ENCODE measurements at places on chromosomes 3 and 15.

DNA sequence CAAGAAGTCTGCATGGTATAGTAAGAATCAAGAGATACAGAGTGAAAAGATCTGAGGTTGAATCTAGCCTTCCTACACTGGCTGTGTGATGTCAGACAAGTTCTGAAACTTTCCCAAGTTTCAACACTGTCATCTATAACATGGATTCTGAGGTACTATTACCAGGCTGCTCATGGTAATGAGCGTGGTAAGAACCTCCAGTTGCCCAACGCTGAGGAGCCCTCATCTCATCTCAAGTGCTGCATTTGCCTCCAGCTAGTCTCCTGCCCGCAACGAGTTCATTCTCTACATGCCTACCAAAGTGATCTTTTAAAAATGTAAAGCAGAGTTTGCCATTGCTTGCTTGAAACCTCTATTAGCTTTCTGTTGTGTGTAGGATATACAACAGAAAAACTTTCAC, 168.1 kb downstream of the NEK11 start:
- DNase-seq: peak; percentile 1

DNA sequence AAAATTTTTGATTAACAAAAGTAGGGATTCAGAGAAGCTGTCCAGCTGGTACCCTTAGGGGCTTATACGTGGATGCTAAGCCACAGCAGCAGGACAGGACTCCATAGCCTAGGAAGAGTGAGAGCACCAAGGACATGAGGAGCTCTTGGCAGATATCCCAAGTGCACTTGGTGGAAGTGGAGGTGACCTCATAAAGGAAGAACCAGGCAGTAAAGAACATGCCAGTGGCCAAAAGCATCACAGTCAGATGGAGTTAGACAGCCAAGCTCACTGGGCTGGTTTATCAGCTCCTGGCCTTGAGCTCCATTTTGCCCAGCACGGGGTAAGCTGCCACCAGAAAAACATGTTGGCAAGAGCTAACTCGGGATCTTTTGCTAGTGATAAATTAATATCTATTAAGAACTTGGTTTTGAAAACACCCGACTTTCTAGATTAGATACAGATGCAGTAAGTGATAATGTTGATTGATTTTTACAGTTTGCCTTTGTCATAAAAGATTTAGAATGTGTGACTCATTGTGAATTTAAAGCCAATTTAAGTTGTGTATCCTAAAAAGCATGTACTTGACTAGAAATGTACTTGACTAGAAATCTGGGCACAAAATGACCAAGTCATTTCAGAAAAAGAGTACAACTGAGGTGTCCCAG, 108.0 kb downstream of the CMSS1 start:
- no peak for DNase-seq

DNA sequence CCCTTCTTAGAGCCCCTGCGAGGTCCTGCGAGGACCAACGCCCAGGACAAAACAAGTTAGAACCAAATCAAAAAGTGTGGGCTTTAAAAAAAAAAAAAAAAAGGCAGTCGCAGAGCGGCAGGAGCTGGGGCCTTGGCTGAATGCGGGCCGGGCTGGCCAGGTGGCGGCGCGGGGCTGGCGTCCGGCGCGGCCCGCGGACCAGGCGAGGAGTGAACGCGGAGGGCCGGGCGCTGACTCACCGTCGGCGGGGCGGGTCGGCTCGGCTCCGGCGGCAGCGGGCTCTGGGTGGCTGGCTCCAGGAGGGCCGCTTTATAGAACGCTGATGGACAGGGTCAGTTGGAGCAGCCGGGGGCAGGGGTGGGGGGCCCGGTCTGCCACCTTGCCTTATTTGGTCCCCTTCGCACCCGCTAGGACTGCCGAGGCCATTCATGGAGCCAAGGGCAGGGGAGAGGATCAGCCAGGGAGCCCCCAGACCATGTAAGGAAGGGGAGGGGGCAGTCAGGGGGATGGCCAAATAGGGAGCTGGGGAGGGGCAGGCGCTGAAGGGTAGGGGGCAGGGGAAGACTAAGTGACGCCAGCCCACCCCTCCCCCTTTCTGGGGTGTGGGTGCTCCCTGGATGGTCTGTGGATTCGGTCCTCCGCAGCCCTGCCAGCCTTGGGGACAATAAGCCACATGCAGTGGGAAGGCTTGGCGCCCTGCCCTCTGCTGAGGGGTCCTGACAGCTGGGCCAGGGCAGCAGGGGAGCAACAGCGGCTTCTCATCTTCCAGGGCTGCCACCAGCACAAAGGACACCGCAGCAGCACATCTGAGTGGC, at the start of gene ACTC1:
Gene ACTC1 (minus strand): TSS at position 283 of the 815 bp plus-strand sequence. CDS start 741 bp downstream, outside the sequence.
- DNase-seq: no peak

DNA sequence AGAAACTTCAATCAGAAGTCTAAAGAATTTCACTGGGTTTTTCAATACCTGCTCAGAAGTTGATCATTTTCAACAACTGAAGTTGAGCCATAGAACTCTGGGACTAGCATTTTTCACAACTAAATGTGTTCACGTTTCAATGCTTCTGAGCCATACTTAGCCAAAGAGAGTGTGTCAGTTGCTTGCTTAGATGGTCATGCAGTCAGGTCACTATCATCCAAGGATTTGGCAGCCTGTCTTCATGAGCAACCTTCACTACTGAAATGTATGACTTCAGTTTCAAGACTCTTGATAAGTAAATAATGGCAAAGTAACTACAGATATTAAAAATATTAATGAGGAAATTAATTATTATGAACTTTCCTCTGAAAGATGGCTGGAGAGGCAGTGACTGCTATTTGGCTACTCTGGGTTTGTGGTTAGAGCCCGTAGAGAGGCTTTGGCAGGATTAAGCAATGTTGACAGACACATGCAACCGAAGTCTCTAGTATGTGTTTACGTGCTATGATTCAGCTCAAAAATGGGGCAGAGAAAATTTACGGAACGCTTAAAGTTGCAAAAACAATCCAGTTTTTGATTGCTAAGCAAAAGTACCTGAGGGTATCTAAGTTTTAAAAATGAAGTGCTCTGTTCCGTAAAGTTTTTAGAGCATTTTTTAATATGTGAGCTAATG, 133.8 kb downstream of the GMNC start:
- no peak for DNase-seq

DNA sequence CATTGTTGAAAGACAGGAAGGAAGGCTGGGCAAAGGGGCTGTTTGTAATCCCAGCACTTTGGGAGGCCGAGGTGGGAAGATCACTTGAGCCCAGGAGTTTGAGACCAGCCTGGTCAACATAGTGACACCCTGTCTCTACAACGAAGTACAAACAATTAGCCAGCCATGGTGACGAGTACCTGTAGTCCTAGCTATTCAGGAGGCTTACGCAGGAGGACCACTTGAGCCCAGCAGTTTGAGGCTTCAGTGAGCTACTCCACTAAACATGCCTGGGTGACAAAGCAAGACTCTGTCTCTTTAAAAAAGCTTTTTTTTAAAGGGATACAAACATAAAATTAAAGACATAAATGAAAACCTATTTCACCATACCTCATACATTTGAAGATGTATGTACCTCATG, 11.1 kb downstream of the SERP1 start:
- DNase-seq: no peak

GRCh38 chr3:72439321-72440183, 408.7 kb downstream of the SHQ1 start:
- no peak for DNase-seq

GRCh38 chr3:47432673-47433072, 43.1 kb downstream of the SCAP start:
- no peak for DNase-seq

GRCh38 chr15:55800216-55800615, 57.3 kb upstream of the PRTG start:
- DNase-seq: no peak

- no peak for DNase-seq
Observed at GRCh38 chr15:74294010-74294409, 57.9 kb downstream of the CCDC33 start.

GRCh38 chr3:101202640-101203039, 117.7 kb downstream of the IMPG2 start:
- DNase-seq: no peak

- no peak for DNase-seq
Observed at GRCh38 chr15:87689716-87690115, 566.8 kb downstream of the NTRK3 start.

- DNase-seq: no peak
Observed at GRCh38 chr15:85316244-85316934, 64.0 kb upstream of the AKAP13 start.

GRCh38 chr3:32897001-32897601, 54.3 kb upstream of the CCR4 start:
- DNase-seq: no peak

DNA sequence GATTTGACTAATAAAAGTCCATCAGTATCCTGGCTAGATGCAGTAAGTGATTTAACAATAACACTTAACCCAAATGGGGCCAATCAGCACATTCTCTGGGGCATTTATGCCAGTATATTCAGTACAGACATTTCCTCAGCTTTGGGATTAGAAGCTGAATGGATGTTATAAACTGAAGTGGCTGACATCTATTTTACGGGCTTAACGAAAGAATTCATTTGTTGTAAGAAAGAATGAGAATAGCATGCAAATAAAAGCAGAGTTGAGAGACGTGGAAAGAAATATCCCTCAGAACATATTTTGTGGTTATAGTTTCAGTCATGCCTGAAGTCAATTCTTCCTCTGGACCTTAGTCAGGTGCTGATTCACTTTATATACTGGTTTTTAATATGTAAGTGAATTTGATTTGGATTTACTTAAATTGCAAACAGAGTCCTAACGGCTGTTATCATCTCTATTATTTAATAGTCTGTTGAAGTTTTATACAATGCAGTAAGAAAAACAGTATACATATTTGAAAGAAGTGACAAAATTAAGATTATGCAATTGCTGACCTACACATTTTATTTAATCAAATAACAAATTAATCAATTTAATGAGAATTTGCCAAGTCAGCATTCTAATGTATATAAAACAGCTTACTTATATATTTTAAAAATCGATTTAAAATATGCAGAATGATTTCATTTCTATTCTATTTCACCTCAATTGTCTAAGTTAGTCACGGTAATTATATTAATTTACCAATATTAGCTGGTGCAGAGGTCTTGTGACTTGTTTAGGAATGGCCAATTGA, 513.9 kb upstream of the CADM2 start:
- DNase-seq: no peak

GRCh38 chr3:129633751-129634481, 27.4 kb upstream of the PLXND1 start:
- no peak for DNase-seq

DNA sequence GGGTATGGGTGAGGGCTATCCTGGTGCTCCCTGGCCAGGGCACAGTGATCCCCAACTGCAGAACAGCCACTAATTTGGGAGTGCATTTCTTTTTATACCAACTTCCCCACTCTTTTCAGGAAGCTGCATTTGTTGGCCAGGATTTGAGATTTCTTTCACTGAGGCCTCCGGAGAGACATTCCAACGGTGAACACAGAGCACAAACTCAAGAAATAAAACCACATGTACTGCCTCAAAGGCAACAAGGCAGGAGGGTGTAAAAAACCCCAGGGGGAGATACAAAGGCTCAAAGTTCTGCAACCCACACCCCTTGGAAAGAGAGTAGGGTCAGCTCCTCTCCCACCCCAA, 65.3 kb downstream of the CPN2 start:
- no peak for DNase-seq

DNA sequence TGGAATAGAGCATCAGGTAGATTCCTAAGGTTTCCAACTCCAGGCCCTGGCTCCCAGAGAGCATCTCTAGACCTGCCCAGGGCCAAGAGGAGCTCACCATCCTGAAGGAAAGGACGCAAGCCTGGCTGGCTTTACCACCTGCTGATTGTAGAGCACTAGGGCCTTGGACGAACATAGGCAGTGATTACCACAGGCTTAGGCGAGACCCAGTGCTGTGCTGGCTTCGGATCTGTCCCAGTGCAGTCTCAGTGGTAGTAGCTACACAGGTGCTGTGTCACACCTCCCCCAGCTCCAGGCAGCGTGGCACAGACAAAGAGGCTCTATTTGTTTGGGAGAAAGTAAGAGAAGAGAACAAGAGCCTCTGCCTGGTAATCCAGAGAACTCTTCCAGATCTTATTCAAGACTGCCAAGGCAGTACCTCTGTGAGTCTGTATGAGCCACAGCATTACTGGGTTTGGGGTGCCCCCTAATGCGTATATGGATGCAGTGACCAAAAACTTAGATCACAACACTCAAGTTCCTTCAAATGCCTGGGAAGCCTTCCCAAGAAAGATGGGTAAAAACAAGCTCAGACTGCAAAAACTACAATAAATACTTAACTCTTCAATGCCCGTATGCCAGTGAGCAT, 25.4 kb downstream of the ISG20 start:
- no peak for DNase-seq

DNA sequence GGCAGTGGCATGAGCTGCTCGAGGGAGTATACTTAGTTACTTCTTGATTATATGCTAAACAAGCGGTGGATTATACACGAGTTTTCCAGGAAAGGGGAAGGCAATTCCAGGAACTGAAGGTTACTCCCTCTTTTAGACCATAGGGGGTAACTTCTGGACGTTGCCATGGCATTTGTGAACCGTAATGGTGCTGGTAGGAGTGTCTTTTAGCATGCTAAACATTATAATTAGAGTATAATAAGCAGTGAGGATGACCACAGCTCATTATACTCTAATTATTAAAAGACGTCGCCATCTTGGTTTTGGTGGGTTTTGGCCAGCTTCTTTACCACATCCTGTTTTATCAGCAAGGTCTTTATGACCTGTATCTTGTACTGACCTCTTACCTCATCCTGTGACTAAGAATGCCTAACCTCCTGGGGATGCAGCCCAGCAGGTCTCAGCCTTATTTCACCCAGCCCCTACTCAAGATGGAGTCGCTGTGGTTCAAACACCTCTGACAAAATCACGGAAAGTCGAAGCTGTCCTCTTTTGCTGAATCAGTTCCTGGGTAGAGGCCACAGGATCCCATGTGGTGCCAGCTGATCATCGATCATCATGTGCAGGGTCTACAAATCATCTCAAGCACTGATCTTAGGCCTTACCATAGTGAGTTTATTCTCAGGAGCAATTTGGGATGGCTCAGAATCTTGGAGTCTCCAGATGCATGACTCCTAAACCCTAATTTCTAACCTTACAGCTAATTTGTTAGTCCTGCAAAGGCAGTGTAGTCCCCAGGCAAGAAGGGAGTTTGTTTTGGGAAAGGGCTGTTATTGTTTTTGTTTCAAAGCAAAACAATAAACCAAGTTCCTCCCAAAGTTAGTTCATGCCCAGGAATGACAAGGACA, 149.1 kb downstream of the TJP1 start:
- DNase-seq: no peak

DNA sequence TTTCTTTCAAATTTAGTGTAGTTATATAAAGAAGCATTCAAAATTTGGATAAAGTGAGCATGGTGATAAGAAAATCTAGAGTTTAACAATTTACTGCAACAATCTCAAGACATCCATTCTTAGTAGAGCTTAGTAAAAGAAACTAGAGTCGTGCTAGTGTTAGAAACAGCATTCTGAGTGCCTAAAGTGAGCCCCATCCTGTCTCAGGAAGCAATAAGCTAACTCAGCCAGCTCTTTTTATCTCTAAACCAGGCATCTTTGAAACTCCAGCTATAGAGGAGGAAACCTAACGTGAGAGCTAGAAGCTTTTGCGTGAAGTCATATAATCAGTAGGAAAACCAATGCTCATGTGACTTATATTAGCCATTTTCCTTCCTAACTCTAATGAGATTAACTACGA, 1187.1 kb upstream of the EPHA6 start:
- no peak for DNase-seq

- no peak for DNase-seq
Observed at GRCh38 chr3:71201939-71202338, 381.6 kb downstream of the FOXP1 start.

- DNase-seq: no peak
Observed at GRCh38 chr3:52865994-52866393, 31.2 kb upstream of the MUSTN1 start.

- no peak for DNase-seq
Observed at GRCh38 chr3:65666448-65667091, 372.1 kb downstream of the MAGI1 start.

GRCh38 chr15:31211353-31211752, 109.8 kb upstream of the TRPM1 start:
- no peak for DNase-seq

All from inflammatory macrophage treated with lipopolysaccharide for 1 hour (primary cell).